Stimulated activated CD4-positive, alpha-beta T cell treated with anti-CD3 and anti-CD28 coated beads, Interleukin-15, amount 100 ng/mL, for 24 hours (primary cell): ENCODE measurements at places on chromosomes 4 and X.

- no peak for DNase-seq
These were observed 140.8 kb downstream of the PCDH7 start for GRCh38 chr4:30860978-30861377.

- no peak for DNase-seq
These were observed 8.9 kb downstream of the ZIC3 start for GRCh38 chrX:137574784-137575293.

DNA sequence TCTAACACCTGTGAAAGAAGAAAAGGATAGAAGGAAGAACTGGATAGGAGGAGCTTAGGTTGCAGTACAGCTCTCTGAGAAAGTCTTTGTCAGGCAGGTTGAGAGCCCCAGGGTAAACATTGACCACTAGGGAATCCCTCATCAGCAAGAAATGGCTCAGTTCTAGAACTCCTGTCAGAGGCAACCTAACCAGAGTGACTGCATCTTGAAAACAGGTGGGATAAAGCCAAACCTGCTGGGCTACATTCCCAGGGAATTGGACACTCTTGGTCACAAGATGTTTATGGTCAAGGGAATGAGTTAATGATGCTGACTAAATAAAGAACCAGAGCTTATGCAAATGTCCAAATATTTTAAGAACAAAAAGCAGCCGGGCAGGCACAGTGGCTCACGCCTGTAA lies 108.3 kb upstream of the MED14 start:
- no peak for DNase-seq

- DNase-seq: no peak
These were observed 243.6 kb upstream of the DKK2 start for GRCh38 chr4:107279733-107280132.

DNA sequence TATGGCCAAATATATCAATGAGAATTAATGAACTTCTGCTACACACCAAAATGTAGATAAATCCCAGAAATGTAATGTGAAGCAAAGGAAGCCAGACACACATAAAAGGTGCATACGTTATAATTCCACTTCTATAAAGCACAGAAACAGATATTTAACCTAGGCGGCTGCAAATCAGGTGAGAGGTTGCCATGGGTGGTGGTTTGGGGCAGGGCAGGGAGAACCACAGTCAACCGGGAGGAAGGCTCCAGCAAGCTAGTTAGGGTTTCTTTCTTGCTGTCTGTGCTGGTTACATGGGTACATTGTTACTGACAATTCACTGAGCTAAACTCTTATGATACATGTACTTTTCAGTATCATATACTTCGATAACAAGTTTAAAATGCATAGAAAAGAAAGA lies 9.7 kb upstream of the PPARGC1A start:
- DNase-seq: no peak

- DNase-seq: no peak
These were observed 185.4 kb downstream of the INPP4B start for GRCh38 chr4:142660728-142661127.

DNA sequence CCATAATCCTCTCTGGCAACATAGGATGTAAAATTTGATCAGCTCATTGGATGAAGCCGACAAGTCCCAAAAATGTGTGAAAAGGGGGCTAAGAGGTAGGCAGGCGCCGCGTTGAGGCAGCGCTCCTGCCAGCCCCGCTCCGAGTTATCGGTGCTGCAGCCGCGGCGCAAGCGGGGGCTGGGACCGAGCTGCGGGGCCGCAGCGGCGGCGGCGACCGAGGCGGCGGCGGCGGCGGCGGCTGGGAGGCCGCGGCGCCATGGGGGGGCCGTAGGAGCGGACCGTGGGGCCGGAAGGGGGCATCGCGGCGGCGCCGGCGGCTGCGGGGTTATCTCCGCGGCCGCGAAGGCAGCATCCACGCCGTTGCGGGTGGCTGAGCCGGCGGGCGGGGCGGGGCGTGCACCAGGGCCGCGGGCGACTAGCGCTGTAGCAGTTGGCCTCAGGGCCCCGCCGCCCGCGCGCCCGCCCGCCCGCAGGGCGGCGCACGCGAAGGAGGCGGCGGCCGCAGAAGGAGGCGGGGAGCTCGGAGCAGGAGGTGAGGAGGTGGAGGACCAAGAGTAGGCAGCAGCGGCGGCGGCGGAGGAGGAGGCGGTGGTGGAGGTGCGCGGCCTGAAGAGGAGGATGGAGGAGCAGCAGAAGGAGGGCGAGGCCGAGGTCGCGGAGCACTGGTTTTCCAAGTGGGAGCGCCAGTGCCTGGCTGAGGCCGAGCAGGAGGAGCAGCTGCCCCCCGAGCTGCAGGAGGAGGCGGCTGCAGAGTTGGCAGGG lies 126.0 kb upstream of the CXorf66 start:
- peak; percentile 42 for DNase-seq

DNA sequence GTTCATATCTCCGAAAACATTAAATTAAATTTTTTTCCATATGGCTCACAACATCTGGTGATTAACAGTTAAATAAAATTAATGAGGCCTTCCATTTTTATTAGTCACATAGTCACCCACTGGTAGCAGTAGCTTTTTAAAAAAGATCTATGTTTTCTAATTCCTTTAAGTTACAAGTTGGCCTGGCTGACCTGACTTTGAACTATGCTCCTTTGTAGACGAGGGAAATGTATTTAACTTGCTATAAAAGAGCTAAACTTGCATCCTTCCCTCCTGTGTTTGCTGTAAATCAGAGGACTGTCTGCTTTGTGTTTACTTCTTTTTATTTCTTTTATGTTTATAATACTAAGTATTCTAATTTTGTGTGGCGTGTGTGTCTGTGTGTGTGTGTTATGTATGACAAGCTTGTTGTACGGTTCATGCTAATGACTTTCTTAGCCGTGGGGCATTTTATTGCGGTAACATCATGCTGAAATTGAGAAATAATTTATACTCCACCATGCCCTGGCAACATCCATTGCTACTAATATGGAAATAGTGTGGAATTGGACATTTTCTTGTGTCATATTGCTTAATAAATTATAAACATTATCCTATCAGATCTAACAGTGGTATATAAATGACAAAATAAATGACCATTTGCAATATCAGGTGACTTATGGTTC lies 241.7 kb downstream of the SNCA start:
- DNase-seq: no peak

GRCh38 chrX:24703185-24703494 lies 9.4 kb downstream of the POLA1 start:
- peak; percentile 27 for DNase-seq

DNA sequence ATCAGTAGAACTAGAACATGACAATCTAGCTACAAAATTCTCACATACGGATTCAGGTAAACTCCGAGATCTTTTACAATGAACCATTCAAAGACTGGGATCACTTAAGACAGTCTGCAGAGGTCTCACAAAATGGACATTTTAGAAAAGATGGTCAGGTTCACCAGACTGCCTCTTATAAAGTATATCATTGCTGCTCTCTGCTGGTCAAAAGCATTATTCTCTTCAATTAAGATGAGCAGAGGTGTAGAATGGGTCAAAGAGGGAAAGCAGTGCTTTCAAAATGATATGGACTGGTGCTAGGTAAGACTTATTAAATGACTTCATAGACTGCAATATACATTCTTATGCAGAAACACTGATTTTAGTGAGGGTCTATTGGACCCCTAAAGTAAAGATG lies 434.7 kb downstream of the PACRGL start:
- DNase-seq: no peak

DNA sequence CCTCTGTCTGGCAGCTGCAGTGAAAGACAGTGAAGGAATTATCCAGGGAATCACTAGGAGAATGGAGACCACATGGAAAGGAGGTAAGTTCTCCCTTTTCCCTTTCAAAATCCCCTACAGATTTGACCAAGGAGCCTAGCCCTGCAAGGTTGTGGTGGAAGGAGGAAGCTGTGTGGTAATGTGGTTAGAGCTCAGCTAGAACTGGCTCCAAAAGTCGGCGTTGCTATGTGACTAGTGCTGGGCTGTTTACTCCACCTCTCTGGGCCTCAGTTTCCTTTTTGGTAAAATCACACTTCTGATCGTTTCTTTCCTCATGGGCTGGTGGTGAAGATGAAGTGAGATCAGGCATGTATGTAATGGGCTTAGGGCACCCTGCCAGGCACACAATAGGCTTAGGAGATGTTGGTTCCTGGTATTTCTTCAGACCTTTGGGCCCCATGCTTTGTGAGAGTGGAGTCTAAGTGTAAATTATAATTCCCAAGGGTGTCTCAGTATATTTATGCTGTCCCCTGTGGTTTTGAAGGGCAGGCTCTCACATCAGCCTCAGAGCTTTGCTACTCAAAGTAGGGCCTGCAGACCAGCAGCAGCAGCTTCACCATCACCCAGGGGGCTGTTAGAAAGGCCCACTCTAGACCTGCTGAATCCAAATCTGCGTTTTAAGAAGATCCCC lies 183.7 kb upstream of the BCOR start:
- peak; percentile 13 for DNase-seq

DNA sequence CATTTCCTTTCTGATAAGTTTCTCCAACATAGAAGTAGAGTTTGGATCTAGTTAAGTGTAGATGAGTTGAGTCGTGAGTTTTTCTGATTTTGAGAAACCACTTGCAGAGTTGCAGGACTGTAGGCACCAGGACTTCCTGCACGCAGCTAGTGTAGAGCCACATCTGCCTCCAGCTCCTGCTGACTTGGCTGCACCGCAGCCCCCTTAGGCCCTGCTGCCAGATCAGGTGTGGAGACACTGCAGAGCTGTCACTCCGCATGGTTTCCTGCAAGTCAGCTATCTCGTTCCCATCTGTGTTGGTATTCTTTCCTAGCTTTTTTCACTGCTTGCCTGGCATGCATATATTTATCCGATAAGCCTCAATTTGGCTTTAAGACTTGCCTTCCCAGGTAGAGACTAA lies 48.9 kb downstream of the PCDH7 start:
- DNase-seq: no peak

GRCh38 chrX:68634649-68635227 lies 12.7 kb upstream of the STARD8 start:
- no peak for DNase-seq

DNA sequence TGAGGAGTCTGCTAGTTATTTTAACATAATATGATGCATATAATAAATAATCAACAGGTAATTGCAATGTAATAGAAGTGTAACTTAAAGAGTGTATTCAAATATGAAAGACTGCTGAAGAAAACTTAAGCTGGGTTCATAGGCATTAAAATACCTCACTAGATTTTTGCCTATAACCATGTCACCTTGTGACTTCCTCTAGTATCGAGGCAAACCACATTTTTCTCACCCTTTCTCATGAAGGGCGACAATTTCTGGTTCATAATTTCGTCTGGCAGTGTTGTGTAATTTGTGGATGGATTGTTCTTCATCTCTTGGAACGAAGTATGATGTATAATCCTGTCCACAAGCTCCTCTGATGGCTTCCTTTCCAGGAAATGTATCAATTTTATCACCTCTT lies 16.0 kb downstream of the SULT1E1 start:
- no peak for DNase-seq

GRCh38 chrX:24985120-24985519 lies 30.6 kb downstream of the ARX start:
- no peak for DNase-seq

DNA sequence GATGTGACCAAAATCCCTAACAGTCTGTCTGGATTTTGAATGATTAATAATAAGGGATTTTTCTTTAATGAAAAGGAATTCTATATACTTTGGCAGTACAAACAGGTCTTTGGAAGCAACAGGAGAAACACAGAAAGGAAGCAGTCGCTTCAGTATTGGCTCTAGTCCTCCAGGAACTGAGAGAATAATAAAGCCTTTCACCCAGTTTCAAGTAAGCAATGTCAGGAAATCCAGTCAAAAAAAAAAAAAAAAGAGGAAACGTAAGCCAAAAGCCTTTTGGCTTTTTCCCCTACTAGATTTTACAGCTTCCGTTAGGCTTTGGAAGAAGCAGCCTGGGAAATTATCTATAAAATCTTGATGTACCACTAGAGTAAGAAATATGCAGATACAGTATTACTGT lies 61.7 kb upstream of the HDAC8 start:
- DNase-seq: no peak

DNA sequence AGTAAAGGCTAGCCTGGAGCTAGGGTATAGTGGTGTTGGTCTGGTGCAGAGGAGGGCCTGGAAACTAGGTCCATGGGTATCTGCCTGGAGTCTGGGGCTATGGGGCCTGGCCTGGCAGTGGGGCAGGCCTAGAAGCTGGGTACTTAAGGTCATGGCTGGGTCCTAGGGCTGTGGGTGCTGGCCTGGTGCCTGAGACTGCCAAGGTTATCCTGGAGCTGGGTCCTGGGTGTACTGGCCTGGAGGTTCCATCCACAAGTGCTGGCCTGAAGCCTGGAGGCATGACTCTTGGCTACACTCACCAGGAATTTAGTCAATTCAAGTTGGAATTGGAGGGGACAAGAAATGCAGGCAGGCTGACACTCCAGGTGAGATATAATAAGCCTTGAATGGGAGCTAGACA lies 108.4 kb upstream of the ZCCHC13 start:
- DNase-seq: no peak

DNA sequence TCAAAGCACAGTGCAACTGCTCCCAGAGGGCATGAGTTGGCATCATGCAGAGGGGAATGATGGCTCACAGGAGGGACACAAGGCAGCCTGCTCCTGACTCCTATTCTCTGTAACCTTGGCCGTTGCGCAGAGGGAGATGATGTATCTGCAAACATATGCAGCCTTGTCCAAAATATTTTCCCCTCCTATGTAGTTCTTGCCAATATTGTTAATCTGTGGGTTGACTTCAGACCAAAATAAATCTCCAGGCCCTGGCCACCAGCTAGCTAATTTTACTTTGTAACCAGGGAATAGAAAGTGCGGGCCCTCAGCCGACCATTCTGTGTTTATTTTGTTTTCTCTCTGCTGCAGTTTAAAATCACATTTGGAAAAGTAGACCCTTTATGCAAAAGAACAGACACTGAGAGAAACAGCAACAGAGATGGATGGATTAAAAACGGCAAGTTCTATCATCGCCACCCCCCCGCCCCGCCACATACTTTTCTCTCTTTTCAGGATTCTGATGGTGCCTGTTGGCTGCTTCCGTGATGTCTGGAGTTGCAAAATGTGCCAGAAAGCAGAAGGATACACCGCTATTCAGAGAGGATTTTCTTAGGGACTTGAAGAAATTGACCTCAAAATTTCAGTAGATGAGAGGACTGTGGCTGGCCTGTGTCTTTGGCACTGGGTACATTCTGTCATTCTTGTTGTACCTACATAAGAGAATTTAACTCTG lies 185.3 kb upstream of the BCOR start:
- no peak for DNase-seq

GRCh38 chr4:8880851-8881250 lies 9.2 kb upstream of the HMX1 start:
- no peak for DNase-seq

DNA sequence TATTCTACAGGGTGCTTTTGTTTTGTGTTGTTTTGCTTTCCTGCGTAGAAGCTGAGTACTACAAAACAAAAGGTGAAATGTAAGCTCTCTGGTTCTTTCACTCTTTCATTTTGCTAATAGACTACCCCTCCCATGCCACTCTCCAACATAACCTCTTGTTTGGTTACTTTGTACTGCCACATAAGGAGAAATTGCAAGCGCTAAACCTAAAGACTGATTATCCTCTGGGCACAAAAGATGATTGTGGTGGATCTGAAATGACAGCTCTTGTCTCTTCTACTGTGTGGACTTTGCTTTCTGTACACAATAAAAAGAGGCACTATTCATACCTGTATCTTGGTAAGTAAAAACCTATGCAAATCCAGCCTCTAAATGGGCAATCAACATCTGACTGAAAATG lies 5.3 kb downstream of the MBNL3 start:
- no peak for DNase-seq

GRCh38 chrX:82961129-82961528 lies 547.0 kb upstream of the POU3F4 start:
- no peak for DNase-seq
